ENCODE measurements at places on chromosomes 2 and 18.
A peak's percentile ranks its signal among the peaks of the same experiment; 100 is the strongest.

DNA sequence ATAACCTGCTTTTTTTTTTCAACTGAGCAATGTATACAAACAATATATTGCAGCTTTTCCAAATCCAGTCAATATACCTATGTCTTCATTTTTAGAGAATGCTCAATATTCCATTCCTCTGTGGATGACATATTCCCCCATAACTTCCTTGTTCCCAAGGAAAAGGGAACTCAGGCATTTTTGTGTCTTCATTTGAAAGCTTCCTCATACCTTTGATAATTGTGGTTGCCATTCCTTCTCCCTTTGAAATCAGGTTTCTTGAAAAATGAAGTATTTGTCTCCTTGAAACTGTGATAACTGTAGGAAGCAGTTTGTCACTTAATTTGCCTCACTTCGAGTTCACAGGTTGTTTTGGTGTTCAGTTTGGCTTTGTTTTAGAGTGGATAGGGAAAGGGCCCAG is 13.5 kb downstream of the ELAC1 start:
- DNase-seq: no peak

DNA sequence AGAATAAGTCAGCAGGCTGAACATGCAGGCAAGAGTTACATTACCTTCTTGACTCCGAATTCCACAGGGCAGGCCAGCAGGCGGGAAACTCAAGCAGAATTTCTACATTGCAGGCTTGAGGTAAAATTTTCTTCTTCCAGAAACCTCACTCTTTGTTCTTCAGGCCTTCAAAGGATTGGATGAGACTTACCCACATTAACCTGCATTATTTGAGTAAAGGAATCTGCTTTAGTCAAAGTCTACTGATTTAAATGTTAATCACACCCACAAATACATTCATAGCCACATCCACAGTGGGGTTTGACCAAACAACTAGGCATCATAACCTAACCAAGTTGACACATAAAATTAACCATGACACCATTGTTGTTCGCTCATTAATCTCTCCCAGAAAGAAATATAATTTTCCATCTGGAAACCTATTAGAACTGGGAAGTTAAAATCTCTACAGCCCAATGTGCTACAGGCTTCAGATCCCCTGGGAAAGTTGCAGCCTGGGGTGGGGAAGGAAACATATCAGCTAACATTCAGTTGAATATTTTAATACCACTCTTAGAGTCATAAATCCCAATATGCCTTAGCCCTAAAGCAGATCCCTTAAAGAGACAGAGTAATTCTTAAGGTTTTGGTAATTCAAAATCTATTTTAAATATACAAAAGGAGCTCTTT is 468.2 kb upstream of the TNP1 start:
- no peak for DNase-seq

DNA sequence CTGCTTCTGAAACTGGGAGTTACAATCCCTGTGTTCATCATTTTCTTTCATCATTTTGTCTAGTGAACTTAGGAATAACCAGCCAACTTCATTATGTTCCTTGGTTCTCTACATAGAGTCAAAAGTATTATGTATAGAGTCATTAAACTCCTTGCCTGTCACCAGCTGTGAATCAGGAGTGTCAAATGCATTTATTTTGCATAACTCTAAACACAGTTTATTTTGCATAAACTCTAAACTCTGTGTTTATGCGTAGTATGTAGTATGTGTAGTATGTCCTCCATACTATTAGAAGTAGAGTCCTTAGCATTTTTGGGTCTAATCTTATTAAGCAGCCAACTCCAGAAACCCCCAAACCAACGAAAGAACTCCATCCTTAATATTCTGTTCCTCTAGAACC is 164.4 kb downstream of the EVA1A start:
- no peak for DNase-seq

DNA sequence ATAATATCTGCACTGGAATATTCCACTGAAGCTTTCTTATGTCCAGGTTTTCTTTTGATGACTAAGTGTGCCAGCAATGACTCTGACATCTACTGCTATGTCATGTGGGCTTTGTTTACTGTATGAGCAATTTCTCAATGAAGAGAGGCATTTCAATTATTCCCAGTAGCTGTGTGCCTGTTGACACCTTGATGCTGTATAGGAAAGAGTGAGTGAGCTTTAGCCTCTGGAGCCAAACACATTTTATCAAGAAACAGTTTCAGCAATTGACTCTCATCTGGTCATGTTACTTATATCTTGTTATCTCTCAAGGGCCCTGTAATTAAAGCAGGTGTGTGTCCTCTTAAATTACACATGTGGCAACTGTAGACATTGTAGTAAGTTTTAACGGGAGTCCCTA is 493.2 kb upstream of the FANCL start:
- no peak for DNase-seq

DNA sequence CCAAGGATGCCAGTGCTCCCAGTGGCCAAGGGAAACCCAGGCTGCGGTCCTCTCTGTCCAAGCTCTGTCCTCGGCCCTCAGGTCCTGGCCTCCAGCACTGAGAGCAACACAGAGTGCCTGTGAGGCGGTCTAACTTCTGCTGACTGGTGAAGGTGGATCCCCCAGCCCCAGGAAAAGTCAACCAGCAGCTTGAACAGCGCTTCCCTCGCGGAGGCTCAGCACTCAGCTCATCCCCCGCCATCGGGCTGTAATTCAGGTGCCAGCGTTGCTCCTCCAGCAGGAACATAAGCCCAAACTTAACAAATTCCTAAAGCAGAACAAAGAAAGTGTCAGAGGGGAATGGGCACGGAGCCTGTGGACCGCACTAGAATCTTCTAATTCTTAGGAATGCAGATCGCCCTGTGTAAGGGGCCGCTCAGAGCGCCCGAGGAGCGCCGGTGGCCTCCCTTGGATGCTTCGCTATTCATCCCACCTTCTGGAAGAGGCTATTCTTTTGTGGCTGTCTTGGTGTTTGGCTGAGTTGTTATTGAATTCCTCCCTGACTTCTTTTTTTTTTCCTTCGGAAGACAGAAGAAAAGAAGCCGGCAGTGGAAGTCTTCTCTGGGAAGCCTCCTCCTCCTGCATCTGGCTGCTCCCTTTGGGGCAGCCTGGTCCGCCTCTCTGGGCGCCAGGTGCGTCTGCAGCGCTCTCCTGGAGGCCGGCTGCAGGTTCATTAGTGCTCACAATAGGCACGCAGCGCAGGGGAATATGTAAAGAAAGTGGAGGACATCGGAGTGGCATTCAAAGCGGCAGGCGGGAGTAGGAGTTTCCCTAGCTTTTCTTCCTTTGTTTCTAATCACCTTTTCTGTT is 905.6 kb downstream of the TSN start:
- DNase-seq: no peak

- DNase-seq: no peak
These were observed 1.1 kb downstream of the PTH2R start for GRCh38 chr2:208407667-208408066.

DNA sequence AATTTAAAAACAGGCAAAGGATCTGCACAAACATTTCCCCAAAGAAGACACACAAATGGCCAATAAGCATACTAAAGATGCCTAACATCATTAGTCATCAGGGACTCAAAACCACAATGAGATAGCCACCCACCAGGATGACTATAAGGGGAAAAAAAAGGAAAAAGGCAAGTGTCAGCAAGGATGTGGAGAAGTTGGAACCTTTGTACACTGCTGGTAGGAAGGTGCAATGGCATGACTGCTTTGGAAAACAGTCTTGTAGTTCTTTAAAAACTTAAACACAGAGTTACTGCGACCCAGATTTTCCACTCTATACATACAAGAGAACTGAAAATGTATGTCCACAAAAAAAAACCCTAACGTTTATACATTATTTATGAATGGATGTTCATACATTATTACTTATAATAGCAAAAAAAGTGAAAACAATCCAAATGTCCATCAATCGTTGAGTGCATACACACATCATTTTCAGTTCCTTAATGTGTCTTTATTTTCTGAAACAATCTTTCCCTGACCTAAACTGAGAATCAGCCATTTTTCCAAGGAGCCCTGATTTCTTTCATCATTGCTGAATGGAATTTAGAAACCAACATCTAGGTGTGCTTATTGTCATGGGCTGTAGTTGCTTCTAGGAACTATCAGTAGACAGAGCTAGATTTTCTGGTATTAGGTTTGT is 64.7 kb upstream of the TLK1 start:
- no peak for DNase-seq

GRCh38 chr2:150046810-150047209 is 440.7 kb downstream of the RND3 start:
- no peak for DNase-seq

DNA sequence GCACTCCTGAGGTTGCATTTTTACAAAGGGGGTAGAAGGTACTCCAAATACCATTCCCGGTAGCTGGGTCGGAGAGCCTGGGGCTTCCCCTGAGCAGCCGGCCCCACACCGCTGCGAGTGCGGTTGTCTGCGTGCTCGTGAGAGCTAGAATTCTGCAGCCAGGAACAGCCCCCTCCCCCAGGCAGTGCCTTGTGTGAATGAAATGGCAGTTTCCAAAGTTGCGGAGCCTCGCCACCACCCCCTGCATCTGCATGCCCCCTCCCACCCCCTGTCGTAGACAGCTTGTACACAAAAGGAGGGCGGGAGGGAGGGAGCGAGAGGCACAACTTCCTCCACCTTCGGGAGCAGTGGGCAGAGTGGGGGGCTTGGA is 1.1 kb downstream of the MYCN start:
- peak; percentile 35 for DNase-seq

- no peak for DNase-seq
These were observed 78.4 kb downstream of the MAPK4 start for GRCh38 chr18:50638016-50638883.
